ENCODE measurements at places on chromosomes 6 and 20. TPM values are rescaled to one million over a fixed set of nuclear protein-coding genes. Genes with fewer than 3 reads are reported as not detected.

- DNase-seq: no peak
Observed at GRCh38 chr6:158729906-158730540, 80.2 kb downstream of the SYTL3 start.

DNA sequence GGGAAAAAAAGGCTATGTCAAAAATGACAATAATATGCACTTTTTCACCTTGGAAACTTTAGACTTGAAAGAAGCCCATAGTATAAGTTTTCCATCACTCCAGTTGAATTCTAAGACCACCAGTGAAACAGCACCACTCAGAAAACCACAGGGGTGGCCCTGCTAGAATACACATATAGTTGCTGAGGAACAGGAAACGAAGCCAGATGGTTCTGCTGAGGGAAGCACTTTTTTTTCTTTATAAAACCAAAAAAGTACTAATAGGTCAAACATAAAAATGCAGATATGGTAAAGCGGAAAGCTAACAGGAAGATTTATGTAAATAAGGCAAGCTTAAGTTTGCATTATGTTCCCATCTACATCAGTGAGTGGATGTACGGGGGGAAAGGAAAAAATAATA, 303.9 kb downstream of the FOXC1 start:
- DNase-seq: no peak

- no peak for DNase-seq
Observed at GRCh38 chr6:4209196-4209595, 73.8 kb upstream of the ECI2 start.

Gene RIPOR3
- not detected for total RNA-seq

Gene CD40
- total RNA-seq: 410 TPM

Gene KCNK17
- not detected for total RNA-seq

Gene OR2H2
- not detected for total RNA-seq

Gene HRH3
- total RNA-seq: not detected

Data from activated B cell treated with CpG ODN at 0.5 μM for 24 hours (primary cell).